ENCODE measurements at places on chromosomes 3 and 15.

- no peak for DNase-seq
Observed at GRCh38 chr3:155352900-155353490, 59.5 kb upstream of the STRIT1 start.

DNA sequence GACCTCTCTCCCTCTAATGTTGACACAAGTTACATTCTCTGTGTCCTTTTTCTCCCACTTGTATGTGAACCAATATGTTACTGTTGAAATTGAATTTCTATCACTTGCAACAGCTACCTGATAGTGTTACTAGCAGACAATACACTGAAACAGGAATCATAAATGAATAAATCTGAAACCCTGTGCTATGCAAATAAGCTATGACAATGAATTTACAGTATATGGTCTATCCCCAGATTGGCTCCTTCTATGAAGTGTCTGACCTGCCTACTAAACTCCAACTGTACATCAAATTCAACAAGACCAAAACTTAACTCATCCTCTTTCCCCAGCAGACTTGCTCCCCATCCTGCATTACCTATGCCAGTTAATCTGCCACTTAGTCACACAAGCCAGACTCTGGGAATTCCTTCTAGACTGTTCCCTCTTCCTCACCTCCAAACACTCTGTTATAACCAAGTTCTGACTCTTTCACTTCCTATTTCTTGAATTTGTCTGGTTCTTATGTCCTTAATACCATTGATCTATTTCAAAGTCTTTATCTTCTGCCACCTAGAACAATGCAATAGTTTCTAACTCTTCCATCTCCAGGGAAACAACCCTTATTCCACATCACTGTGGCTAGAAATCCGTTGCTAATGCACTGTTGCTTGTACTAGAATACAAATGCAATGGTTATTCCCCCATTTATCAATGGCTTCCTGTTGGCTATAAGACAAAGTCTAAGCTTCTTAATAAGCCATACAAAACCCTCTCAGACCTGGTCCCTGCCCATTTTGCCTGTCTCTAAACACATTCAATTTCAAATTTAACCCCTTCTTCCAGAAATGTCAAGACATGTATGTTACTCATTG lies 13.4 kb upstream of the ZNF639 start:
- no peak for DNase-seq

- no peak for DNase-seq
Observed at GRCh38 chr3:148233403-148233802, 464.3 kb upstream of the AGTR1 start.

GRCh38 chr3:147423798-147424580 lies 14.8 kb downstream of the ZIC1 start:
- DNase-seq = no peak

DNA sequence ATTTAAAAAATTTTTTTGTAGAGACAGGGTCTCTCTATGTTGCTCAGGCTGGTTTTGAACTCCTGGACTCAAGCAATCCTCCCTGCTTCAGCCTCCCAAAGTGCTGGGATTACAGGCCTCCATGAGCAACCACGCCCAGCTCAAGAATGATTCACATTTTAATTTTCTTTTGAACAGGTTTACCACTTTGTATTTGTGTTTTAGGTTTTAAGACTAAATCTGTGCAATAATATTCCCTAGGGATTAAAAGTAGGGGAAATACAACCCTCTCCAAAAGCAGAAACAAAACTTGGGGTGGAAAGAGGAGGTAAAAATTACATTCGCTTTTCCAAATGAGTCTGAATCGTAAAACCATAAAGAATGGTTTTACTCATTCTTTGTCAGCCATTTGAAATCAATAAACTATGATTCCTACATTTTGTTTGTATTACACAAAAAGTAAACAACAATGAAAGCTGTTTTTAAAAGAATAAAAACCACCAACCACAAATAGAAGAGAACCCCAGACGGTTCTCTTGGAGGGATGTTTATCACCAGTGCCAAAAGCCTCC lies 37.8 kb downstream of the SLC24A1 start:
- DNase-seq = no peak

DNA sequence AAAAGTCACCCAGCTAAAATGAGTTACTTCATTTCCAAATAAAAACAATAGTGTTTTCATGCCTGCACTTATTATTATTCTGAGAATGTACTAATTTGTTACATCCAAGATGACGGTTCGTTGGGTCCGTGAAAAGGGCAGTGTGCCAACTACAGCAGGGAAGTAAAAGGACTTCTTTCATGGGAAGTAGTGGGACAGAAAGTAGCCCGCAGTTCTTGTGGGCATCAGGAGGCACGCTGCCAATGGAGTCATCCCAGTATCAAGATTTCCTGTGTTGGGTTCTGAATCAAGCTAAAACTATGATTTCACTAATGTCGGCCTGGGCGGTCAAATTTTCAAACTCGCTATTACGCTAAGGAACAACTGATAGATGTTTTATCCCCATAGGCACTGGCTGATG lies 254.5 kb upstream of the SOX2 start:
- no peak for DNase-seq

GRCh38 chr3:70822669-70823068 lies 510.2 kb upstream of the MDFIC2 start:
- DNase-seq = no peak

- DNase-seq = no peak
Observed at GRCh38 chr3:43786102-43786501, 95.4 kb downstream of the ABHD5 start.

- DNase-seq = no peak
Observed at GRCh38 chr15:23436421-23436820, 10.6 kb downstream of the GOLGA6L2 start.

- DNase-seq = no peak
Observed at GRCh38 chr3:171178714-171179113, 152.2 kb upstream of the SLC2A2 start.

- no peak for DNase-seq
Observed at GRCh38 chr15:89704411-89704810, 13.8 kb downstream of the WDR93 start.

- DNase-seq = no peak
Observed at GRCh38 chr3:16265455-16265786, 409 bp downstream of the OXNAD1 start.

GRCh38 chr3:27633224-27633545 lies 88.9 kb downstream of the EOMES start:
- DNase-seq = no peak
